ENCODE measurements at places on chromosomes 5 and 9.

DNA sequence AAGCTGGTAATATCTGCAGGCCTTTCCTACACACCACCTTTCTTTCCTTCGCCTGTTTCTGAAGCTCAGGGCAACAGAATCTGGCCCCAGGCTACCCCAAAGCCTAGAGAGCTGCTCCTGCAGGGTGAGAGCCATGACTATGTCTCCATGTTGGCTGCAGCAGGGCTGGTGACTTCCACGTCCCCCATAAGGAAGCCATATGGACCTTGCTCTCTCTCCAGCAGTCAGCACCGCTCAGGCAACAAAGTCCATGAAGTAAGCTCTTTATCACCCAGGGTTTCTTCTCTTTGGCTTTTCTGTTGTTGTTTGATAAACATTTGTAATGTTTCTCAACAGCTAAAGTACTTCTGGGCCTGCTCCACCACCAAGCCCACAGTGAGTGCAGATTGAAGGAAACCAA lies 125.2 kb downstream of the SLIT3 start:
- no peak for DNase-seq

DNA sequence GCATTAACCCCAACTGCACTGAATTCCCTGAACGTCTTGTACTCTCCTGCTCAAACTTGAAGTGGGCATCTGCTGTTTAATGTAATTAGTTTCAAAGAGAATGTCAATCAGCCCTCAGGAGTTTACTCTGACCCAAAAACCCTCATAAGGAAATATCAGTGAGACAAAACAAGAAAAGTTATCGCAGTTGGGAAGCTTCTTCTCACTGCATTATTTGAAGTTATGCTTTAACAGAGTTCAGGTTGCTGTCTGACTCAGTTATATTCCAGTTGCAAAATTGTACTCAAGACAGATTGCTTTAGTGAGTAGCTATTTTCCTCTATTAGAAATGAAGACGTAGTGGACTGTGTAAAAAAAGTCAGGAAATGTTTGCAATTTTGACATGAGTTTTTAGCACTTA lies 52.1 kb downstream of the PPIC start:
- DNase-seq, result no peak

DNA sequence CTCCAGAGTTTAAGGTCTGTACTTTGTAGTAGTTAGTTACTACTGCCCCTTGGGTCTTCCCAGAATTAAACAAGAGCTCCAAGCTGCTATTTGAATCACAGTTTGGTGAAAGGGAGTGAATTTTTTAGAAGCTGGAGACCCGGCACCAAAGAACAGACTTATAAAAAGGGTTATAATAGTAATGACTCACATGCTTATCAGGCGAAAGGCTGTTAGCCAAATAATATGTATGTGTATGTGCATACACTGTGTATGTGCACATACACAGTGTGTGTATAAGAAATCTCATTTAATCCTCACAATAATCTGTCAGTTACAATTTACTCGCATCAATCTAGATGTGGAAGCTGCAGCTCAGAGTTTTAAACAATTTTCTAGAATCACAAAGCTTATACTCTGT lies 59.5 kb upstream of the ITGA1 start:
- DNase-seq, result no peak

GRCh38 chr9:114390952-114391351 lies 3.2 kb upstream of the AKNA start:
- DNase-seq, result no peak

- DNase-seq, result no peak
Observed at GRCh38 chr9:77521091-77521490, 127.0 kb downstream of the GNA14 start.

GRCh38 chr9:134492721-134493460 lies 148.7 kb upstream of the COL5A1 start:
- no peak for DNase-seq

DNA sequence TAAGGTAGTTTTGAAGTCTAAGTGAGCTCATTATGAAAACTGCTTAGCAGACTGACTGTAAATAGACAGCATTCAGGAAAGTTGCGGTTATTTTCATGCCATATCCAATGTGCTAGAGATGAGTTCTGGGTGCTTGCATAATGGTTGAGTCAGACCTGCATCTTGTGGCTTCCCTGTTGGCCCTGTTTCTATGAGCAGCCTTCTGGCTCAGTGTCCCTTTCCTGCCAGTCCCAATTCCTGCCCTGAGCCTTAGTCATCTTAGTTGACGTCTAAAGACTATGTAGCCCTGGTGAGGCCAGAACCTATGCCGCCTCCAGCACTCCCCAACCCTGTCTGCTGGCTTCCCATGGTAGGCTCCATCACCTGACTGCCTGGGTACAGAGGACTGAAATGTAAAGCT lies 76.3 kb upstream of the TNFSF8 start:
- DNase-seq, result no peak

DNA sequence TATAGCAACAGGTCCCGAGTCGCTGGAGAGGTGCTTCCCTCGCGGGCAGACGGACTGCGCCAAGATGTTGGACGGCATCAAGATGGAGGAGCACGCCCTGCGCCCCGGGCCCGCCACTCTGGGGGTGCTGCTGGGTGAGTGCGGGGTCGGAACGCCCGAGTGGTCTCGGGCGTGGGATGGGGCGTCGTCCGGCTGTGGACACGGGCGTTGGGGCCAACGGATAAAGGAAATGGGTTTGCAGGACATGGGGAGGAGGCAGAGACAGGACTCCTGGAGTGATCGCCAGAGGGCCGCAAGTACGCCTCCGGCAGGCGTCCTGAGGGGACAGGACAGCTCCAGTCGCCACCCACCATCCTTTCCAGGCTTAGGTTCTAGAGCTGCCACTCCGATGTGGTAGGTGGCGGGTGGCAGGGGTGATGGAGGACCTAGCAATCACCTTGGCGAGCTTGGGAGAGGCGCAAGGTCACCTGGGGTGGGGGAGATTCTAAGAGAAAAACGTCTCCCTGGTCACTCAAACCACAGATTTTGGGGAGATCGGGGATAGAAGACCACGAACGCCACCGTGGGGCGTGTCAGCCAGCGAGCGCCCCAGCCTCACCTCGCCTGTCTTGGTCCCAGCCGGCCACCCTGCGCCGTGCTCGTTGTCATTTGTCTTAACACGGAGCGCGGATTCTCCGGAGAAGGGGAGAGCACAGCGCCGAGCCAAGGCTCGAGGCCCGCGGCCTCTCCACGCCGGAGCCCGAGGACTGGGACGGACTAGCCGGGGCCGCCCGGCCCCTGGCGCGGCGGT lies 922 bp downstream of the LMX1B start:
- no peak for DNase-seq

DNA sequence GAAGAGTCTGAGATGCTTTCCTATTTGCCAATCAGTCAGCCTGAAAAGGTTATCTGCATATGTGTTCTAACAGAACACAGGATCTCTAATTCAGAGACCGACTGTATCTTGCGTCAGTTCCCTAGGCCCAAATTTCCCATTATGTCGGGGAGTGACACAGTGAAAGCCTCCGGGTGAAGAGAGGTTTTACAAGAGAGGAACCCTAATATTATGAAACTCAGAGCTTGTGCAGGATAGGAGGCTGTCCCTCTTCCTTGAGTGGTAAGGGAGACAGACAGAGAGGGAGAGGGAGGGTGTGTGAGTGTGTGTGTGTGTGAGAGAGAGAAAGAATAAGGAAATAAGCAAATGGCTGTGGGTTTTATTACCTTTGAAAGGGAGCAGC lies 1.9 kb downstream of the CD14 start:
- no peak for DNase-seq

DNA sequence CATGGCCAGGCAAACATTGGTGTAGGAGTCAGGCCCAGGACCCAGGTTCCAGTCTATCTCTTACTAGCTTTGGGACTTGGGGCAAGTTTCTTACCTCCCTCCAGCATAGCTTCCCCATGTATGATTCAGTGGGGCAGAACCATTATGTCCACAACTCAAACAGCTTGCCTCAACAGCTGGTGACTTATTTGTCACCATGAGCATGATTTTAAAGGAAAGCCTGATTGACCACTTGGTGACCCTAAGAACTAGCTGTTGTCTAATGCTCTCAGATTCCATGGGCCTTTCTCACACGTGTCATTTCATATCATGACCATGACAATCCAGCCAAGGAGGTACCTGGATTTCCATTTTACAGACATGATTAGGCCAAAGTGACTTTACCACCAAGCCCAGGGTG lies 126.4 kb downstream of the TTLL11 start:
- no peak for DNase-seq

DNA sequence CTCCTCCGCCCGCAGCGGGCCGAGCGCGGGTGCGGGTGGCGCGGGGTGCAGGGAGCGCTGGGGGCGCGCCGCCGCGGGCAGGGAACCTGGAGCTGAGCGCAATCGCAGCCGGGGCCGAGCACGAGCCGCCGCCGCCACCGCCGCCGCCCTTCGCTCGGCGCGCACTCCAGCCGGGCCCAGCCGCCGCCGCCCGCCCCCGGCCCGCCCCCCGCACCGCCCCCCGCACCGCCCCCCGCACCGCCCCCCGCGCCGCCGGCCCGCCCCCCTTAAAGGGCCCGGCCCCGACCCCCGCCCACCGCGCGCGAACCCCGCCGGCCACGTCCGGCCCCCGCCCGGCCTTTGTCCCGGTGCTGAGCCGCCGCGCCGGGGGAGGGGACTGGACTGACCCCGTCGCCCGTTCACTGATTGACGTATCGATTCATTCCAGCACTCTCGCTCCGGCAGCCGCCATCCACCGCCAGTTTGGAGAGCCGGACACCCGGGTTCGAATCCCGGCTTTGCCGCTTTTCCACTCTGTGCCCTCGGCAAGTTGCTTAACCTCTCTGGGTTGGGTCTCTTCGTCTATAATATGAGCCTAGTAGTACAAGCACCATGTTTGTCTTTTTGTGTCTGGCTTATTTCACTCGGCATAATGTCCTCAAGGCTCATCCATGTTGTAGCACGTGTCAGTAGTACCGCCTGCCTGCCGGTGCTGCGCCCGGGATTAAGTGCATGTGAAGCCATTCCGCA lies at the start of gene SH3PXD2B:
TSS of gene SH3PXD2B (minus strand) at position 168 of the 729 bp plus-strand sequence. CDS start 173 bp downstream, outside the sequence.
- DNase-seq, result no peak

DNA sequence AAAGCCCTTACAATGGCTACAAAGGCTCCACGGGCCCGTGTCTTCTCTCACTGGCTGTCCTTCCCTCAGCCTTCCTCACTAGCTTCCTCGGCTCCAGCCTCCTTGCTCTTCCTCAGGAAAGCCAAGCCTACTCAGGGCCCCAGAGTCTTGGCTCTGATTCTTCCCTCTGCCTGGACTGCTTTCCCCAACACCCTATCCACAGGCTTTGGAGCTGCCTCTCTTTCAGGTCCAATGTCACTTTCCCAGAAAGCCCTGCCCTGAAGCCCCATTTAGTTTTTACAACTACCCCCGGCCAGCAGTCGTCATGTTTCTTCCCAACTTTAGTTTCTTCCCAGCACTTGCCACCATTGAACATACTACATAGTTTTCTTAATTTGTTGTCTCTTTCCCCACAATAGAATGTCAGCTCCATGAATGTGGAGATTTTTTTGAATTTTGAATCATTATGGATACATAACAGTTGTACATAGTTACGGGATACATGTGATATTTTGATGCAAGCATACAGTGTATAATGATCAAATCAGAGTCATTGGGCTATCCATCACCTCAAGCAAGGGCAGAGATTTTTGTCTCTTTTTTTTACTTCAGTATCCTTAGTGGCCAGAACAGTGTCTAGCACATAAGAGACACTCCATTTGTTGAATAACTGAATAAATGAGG lies 17.5 kb upstream of the TOMM5 start:
- no peak for DNase-seq

DNA sequence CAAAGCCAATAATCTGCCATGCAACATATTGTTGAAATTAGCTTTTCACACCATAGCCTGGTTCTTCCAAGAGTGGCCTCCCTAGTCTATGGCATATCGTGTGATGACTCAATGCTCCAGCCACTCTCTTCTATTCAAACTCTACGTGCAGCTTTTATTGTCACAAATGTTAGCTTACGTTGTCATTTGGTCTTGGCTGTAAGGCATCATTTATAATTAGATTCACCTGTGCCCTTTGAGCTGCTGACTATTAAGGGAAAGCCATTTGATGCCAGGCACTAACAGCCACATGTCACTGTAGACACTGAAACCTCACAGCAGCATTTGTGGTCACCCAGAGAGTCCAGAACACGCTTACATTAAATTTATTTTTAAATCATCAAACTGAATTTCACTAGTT lies 66.8 kb downstream of the APBA1 start:
- DNase-seq, result no peak

- no peak for DNase-seq
Observed at GRCh38 chr9:36637491-36638270, 65.0 kb downstream of the MELK start.

- DNase-seq, result no peak
Observed at GRCh38 chr5:153523211-153523610, 32.7 kb downstream of the GRIA1 start.

DNA sequence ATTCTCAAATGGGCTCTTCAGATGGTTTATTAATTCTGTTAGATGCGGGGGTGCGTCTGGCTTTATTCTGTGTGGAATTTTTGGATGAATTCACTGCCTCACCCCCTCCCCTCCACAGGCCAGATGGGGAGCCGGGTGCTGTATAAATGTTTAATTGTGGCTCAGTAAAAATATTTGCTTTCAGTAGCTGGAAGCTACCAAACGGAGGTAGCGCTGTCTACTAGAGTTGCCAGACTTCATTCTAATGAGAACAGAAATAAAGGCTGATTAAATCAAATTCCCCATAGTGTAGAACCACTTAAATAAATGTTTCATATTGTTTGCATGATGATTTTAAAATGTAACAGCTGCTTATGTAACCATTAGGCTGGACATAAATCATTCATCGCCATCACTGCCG lies 34.5 kb upstream of the KCNMB1 start:
- DNase-seq, result no peak

DNA sequence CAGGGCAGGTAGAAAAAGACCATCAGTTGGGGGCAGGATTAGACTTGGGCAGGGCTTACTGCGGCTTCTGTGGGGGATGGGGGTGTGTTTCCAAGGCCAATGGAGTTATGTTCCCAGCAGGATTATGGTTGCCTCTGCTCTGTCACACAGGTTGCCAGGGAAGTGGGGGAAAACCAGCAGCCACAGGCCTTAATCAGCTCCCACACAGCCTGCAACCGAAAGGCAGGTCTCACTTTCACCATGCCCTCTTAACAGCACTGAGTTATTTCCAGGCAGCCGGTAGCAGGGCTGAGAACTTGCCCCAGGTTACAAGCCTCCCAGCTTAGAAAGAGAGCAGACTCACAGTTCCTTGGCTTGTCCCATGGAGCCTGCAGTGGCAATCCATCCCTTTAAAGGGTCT lies 205.5 kb downstream of the FGF10 start:
- DNase-seq, result no peak

DNA sequence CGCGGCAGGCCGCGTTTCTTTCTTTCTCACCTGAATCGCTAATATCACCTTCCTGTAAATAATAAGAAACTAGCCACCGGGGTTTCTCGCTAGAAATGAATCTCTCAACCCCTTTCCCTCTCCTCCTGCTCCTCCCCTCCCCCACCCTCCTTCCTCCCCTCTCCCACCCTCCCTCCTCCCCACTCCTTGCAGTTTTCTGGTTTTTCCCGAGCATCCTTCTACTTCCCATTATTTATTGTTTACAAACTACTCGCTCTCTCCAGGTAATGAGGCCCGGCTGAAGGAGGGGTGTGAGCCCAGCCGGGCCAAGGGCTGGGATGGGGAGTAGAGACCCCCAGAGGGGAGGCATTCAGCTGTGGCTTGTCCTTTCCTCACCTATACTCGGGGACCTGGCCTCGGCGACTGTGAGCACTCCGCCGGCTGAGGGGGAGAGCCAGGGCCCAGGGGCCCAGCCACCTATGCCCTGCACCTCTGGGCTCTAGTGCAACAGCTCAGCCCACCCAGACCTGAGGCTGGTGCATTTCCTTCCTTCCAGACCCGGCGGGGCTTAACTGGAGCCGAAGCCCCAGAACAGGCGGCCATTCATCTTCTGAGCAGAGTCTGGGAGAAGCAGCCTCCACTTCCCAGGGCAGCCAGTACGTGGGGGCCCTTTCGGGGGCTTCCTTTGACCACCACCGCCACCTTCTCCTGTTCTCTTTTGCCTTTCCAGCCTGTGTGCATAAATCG lies 2.1 kb upstream of the IRX4 start:
- DNase-seq, result no peak

All from stimulated activated CD4-positive, alpha-beta T cell treated with anti-CD3 and anti-CD28 coated beads, TNF-alpha, amount 100 ng/mL, for 48 hours (primary cell).